ENCODE measurements at places on chromosomes 16 and 17.

GRCh38 chr17:57317079-57317478 lies 60.8 kb downstream of the MSI2 start:
- no peak for DNase-seq

- DNase-seq = no peak
These were observed 139.3 kb downstream of the KCNJ2 start for GRCh38 chr17:70308618-70309017.

- no peak for DNase-seq
These were observed 5.8 kb downstream of the ZC3H7A start for GRCh38 chr16:11791144-11791828.

DNA sequence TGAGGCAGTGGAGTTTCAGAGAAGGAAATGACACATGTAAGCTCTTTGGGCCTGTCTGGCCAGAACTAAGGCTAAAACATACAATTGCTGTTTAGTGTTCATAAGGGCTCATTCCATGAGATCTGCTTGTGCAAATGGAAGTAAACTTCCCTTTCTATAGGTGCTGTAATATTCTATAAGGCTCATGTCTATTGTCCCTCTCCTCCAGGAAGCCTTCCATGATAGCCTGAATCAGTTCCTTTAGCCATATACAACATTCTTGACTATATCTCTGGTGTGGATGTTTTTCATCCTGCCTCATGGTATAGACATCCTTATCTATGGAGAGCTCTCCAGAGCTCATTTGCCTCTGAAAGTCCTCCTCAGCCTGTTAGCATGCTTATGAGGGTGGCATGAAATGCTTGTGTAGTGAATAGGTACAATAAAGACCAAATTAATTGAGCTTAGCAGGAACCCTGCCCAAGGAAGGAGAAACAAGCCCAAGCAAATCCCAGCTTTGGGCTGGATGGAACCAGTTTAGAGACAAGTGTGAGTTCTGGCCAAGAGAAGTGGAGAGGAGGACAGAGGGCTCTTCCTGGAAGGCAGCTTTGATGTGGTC lies 1.6 kb upstream of the ETV4 start:
- DNase-seq = no peak

DNA sequence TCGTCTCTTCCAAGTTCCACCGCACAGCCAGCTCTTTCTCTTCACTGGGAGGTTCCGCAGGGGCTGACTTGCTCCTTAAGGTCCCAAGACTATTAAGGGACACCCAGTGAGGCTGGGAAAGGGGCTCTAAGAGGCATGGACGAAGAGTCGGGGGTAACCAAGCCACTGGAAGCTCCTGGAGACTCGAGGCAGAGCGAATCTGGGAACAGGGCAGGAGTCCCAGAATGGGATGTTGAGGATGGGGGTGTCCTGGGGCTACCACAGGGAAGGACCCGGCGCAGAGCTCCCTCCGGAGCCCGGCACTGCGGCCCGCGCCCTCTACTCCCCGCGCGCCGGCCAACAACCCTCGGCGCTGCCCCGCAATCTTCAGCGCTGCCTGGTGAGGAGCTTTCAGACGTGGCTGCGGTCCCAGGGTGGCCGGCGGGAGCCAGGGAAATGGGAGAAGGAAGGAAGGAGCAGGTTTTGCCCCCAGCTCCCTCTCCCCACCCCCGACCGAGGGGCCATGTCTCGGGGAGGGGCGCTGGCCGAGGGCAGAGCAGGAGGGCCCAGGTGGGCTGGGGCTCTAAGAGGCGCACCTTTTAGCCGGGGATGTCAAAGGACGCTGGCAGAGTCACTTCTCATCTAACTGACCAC lies 581 bp downstream of the CHST5 start:
- DNase-seq = no peak

- DNase-seq = peak; percentile 64
These were observed 25.0 kb downstream of the TEX14 start for GRCh38 chr17:58666858-58667267.

GRCh38 chr16:20866145-20866772 lies 33.9 kb downstream of the DCUN1D3 start:
- peak; percentile 92 for DNase-seq

DNA sequence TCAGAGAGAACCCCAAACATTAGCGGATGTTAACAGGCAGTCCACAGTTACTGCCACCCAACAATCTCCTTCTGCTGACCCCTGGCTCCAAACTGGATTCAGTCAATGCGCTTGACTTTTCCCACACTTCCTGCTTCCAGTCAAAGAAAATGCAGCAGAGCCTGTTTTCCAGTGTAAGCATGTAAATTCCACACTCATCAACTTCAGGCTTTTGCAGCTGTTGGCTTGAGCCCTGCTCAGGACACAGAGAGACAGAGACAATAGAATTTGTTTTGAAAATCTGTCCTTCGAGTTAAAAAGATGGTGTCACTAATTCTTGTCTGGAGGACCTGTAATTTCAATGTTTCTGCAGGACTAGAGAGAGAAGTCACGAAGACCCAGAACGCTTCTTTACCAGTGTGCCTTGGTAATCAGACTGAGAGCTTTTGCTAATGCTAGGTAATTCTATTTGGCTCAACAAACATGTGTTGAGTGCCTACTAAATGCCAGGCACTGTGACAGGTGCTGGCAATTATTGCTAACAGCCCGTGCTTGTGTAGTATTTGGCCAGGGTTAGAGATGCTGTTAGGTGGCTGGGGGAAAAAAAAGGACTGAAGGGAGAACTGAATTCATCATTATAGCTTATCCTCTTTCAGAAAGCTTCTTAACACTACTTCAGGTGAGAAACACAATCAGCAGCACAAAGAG lies 32.5 kb downstream of the HOXB1 start:
- no peak for DNase-seq

GRCh38 chr17:75240394-75241142 lies 20.8 kb downstream of the GGA3 start:
- DNase-seq = peak; percentile 52

GRCh38 chr16:77402672-77403071 lies 32.2 kb downstream of the ADAMTS18 start:
- no peak for DNase-seq

DNA sequence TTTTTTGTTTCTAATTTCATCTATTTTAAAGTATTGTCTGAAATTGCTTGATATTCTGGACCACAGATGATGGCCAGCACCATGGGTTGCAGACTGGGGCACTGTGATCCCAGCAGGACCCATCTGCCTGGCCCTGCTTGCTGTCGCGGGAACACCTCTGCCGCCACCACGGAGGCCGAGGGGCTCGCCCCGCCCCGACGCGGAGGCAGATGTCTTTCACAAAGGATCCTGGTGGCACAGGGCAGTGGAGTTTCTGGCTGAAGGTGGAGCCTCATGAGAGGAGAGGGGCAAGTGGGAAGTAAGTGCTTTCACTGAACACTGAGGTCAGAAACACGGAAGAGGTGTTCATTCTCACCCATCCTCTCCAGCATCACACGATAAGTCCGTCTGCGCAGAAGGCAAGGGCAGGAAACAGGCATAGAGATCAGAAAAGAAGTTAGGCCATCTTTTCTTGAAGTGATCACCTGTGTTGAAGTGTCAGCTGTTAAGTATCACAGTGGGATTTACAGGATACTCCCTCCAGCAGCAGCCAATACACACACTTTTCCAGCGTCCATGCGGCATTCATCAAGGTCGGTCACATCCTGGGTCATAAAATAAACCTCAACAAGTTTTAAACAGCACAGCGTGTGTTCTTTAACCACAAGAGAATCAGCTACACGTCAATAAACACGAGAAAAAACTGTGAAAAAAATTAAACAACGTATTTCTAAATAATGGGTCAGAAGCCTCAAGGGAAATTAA lies 194.5 kb downstream of the RPTOR start:
- DNase-seq = no peak

DNA sequence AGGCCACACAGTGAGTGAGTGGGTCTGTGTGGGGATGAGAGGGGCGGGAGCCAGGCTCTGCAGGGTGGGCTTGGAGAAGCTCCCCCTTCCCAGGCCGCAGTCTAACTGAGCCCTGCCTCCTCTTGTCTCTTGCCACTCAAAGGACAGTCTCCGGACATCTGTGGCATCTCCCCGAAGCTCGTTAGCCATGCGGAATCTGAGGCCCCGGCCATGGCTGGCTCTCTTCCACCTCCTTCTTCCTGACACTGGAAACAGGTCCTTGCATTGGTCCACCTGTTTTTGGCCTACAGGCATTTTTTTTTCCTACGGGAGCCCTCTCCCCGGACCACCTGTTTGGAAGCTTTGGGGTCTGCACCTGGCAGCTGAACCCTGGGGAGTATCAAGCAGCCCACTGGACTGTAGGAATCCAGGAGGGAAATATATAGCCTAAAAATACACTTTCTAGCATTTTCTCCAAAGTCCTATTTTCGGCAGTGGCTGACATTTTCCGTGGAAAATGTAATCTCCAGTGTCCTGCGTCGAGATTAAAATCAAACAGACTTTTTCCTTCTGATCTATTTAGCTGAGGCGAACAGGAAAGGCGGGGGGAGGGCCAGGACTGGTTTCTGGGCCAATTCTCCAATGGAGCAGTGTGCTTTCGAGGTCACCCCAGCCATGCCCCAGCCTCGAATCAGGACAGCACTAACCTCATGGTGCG lies 9.1 kb downstream of the ATP2A3 start:
- DNase-seq = no peak

- DNase-seq = no peak
These were observed 78.9 kb upstream of the EEF2KMT start for GRCh38 chr16:5176505-5176904.

- no peak for DNase-seq
These were observed 38.5 kb upstream of the ETV4 start for GRCh38 chr17:43584666-43585102.

- DNase-seq = no peak
These were observed 5.4 kb downstream of the CLUH start for GRCh38 chr17:2705888-2706795.

GRCh38 chr16:86142801-86143236 lies 243.9 kb downstream of the IRF8 start:
- DNase-seq = no peak

DNA sequence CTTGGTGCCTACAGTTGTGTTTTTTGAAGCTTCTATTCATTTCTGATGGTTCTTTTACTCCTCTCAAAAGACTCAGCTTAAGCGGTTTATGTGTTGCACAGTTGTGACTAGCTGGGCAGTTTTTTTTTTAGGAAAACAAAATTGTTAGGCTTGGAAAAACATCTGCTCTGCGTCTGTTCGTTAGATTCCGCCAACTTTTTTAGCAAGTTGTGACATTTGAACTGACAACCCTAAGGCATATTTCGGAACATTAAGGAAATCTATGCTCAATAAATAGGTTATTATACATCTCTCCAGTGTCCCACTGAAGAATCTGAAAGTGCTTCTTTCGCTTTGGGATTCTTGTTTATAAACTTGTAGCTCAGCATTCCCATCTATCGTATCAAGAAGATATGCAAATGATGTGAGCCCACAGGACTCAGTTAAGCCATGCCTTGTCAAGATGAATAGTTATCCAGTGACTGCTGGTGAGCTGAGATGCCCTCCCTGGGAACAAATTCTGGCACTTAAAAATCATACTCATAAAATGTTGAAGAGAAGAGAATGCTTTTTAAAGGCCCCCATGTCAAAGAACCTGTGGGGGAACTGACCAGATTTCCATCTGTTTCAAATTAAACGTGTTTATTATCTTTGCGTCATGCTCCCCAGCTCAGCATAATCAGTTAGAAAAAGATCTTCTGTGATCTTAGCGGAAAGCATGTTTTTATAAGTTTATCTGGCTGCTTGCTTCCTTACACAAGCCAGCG lies 109.0 kb upstream of the FAM20A start:
- DNase-seq = peak; percentile 78

GRCh38 chr17:75077496-75078283 lies 10.1 kb upstream of the SLC16A5 start:
- peak; percentile 66 for DNase-seq

Data from foreskin fibroblast (primary cell).